ENCODE measurements at places on chromosomes 12 and 14. TPM values are rescaled to one million over a fixed set of nuclear protein-coding genes. Genes with fewer than 3 reads are reported as not detected.

DNA sequence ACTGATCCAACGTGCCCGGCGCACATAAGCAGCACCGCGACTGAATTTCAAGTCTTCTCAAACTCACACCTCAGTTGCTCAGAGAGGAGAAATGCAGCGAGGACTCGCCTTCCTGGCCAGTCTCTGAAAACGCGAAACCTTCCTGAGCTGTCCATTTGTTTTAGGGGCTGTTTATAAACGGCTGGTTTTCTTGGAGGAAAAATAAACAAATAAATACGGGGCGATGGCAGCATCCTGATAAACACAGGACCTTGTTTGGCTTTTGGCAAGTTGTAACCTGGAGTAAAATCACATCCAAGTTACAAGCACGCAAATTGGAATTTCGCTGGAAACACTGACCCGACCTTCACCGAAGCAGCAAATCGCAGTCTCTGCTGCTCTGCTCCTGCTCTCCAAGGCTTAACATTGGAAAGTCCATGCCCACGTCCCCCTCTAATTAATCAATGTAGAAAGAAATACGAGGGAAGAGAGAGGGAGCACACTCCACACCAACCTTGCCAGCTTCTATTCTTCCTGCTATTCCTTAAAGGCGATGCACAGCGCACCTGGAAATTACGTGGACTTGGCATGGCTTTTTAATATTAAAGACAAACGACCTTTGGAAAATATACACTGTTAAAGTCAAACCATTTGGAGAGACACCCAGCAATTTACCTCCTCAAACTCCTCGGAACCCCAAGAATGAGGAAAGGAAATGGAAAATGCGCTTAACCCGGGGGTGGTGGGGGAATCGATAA is 248.8 kb downstream of the APAF1 start:
- H3K27ac ChIP-seq, result no peak overlapping the region
- peaks cover 18% of the 10 kb centered on the region for H3K27me3 ChIP-seq
- no peak for DNase-seq

GRCh38 chr12:11171969-11172675 is 1.1 kb downstream of the SMIM10L1 start:
- peak overlapping the region; percentile 99 for H3K27ac ChIP-seq
- no peaks in the 10 kb centered on the region for H3K36me3 ChIP-seq
- peaks cover 4% of the 10 kb centered on the region for H3K27me3 ChIP-seq
- H3K4me1 ChIP-seq, result peaks cover 27% of the 10 kb centered on the region
- H3K4me3 ChIP-seq, result peak overlapping the region; percentile 96

- H3K4me3 ChIP-seq, result peak overlapping the region; percentile 95
- DNase-seq, result no peak
- H3K36me3 ChIP-seq, result no peaks in the 10 kb centered on the region
- peaks cover 24% of the 10 kb centered on the region for H3K27me3 ChIP-seq
- no peak overlapping the region for H3K27ac ChIP-seq
Observed at GRCh38 chr14:70643967-70644366, 2.3 kb downstream of the TTC9 start.

GRCh38 chr12:94873734-94874517 is 129.6 kb downstream of the NDUFA12 start:
- peaks cover 1% of the 10 kb centered on the region for H3K4me1 ChIP-seq
- DNase-seq, result peak; percentile 53
- no peak overlapping the region for H3K27ac ChIP-seq

DNA sequence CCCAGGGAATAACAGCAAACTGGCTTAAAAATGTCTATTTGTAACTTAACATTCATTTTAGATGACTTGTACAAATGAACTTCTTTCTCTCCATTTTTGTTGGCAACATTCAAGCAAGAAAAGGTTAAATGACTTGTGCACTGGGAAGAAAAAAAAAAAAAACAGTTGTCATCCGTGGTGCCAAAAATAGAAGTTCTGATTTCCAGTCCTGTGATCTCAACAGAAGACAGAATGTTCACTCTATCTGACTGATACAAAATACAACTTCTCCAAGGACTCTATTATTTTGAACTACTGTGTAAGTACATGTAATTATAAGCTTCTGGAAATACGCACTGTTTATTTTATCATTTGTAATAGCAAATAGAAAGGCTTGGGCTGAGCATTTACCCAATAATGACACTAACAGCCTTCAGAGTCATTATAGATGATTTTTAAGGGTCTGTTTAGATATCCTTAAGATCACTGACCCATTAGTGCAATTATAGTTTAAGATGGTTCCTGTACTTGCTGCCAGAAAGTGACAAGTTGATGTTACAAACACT is 59.9 kb downstream of the LIN7A start:
- DNase-seq, result no peak
- no peak overlapping the region for H3K4me3 ChIP-seq
- H3K36me3 ChIP-seq, result no peaks in the 10 kb centered on the region
- H3K27me3 ChIP-seq, result no peaks in the 10 kb centered on the region
- no peak overlapping the region for H3K27ac ChIP-seq

Gene BTG1
- total RNA-seq, result 72.2 TPM

DNA sequence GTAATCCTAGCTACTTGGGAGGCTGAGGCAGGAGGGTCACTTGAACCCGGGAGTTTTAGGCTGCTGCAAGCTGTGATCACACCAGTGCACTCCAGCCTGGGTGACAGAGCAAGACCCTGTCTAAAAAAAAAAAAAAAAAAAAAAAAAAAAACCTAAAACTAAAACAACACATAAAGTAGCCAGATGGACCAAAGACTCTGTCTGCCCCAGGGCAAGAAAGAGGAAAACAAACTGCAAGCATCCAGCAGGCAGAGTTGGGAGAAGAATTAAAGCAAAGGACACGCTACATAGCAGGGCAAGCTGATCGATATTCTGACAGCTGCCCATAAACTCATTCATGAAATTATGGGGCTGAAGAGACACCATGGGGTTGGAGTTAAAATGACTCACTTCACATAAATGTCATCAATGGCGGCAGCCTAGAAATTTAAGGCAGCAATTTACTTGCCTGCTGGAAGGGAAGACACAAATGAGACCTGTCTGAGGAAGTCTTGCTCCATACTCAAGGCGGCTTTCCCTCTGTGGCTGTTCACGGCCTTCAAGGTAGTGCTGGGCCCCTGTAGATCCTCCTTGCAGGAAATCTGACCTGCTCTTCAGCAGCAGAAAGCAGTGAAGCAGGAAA is 259.1 kb upstream of the FKBP4 start:
- DNase-seq, result no peak
- H3K27ac ChIP-seq, result peak overlapping the region; percentile 38
- peaks cover 24% of the 10 kb centered on the region for H3K4me1 ChIP-seq
- H3K4me3 ChIP-seq, result no peak overlapping the region
- no peaks in the 10 kb centered on the region for H3K36me3 ChIP-seq

Gene RBP5
- total RNA-seq, result 1.2 TPM

DNA sequence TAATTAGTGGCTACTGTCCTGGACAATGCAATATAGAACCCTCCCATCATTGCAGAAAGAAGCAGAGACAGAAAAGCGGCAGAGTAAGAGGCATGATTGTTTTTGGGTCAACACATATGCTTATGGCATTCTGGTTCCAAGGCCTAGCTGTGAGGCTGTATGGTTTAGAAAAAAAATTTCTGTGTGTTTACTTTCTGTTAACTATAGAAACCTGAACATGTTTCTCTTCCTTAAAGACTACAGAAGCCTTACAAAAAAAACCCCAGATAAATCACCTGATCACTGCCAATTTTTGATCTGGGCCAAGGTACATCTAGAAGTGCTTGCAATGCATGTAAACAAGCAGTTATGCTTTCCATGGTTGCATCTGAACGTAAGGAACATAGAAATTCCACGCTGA is 100.0 kb upstream of the HECTD1 start:
- H3K27ac ChIP-seq, result no peak overlapping the region
- no peaks in the 10 kb centered on the region for H3K36me3 ChIP-seq
- no peaks in the 10 kb centered on the region for H3K4me1 ChIP-seq
- H3K4me3 ChIP-seq, result no peak overlapping the region
- no peaks in the 10 kb centered on the region for H3K27me3 ChIP-seq

Gene TDG
- 56.8 TPM for total RNA-seq

DNA sequence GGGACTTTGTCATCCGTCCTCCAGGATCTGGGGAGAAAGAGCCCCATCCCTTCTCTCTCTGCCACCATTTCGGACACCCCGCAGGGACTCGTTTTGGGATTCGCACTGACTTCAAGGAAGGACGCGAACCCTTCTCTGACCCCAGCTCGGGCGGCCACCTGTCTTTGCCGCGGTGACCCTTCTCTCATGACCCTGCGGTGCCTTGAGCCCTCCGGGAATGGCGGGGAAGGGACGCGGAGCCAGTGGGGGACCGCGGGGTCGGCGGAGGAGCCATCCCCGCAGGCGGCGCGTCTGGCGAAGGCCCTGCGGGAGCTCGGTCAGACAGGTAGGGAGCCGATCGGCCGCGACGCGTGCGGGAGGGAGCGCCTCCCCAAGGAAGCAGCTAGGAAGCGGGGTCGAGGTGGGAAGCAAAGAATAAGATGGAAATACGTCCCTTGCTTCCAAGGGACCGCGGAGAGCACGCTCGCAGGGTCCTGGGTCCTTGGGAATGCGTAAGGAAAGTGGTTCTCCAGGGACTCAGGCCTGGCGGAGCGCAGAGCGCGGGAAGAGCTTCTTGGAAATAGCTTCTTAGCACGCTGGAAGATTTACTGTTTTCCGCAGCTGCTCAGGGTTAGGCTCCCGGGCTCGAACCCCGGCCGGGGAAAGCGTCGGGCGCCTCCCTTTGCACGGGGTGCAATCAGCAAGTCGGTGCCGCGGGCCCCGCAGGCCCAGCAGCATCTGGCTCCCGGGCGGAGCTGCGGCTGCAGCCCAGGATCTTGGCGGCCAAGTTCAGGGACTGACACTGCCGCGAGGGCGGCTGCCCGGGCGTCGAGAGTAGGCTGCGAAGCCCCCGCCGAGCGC is 457 bp downstream of the SOCS2 start:
- H3K36me3 ChIP-seq, result no peaks in the 10 kb centered on the region
- peaks cover 11% of the 10 kb centered on the region for H3K4me1 ChIP-seq
- peak overlapping the region; percentile 84 for H3K4me3 ChIP-seq
- DNase-seq, result peak; percentile 70
- peak overlapping the region; percentile 92 for H3K27ac ChIP-seq
- peaks cover 19% of the 10 kb centered on the region for H3K27me3 ChIP-seq

Gene PCNX4
- 80.6 TPM for total RNA-seq

Gene TAS2R20
- total RNA-seq, result 3.4 TPM

- H3K4me1 ChIP-seq, result peaks cover 27% of the 10 kb centered on the region
- H3K4me3 ChIP-seq, result no peak overlapping the region
- no peaks in the 10 kb centered on the region for H3K36me3 ChIP-seq
- H3K27ac ChIP-seq, result no peak overlapping the region
Observed at GRCh38 chr12:49545815-49546214, 7.0 kb downstream of the KCNH3 start.

DNA sequence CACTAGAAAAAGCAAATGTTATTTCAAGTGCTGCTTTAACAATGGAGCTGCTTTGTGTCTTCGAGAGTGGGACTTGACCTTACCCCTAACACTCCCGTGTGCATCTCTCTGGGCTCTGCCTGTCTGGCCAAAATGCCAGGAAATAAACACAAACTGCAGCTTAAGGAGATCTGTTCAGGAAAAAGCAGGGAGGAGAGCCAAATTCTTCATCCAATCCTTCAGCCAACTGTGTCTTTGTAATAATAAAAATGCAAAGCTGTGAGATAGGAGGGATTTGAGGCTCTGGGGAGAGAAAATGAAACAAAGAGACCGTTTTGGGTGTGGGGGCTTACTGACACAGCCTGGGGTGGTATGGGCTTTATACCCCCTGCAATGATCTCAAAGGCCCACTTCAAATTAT is 85.8 kb upstream of the WSCD2 start:
- no peak overlapping the region for H3K27ac ChIP-seq
- no peak for DNase-seq
- no peaks in the 10 kb centered on the region for H3K27me3 ChIP-seq
- peaks cover 5% of the 10 kb centered on the region for H3K36me3 ChIP-seq
- H3K4me1 ChIP-seq, result no peaks in the 10 kb centered on the region

DNA sequence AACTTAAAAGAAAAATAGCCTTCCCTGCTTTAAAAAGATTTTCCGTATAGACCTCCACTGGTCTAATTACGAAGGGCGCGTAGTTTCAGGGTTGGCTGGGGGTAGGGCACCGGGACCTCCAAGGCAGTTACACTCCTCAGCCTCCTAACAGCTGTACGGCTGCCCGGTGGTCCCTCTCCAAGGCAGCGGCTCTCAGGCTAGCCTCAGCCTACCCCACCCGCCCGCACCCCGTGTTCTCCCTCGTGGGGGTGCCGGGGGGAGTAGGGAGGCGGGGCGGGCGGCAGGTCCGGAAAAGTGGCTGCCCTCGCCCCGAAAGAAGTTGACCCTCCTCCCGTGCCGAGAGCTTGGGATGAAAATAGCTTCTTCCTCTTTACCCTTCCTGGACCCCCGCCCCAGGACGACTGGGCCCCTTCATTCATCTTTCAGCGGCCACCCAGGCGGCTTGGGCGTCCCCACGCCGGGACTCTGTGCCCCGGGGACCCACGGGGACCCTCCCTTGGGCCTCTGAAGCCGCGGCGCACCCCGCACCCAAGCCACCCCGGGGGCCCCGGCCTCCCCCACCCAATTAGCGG is 991 bp upstream of the RCOR1 start:
- peaks cover 12% of the 10 kb centered on the region for H3K4me1 ChIP-seq
- H3K27ac ChIP-seq, result peak overlapping the region; percentile 62
- H3K36me3 ChIP-seq, result no peaks in the 10 kb centered on the region
- peaks cover 7% of the 10 kb centered on the region for H3K27me3 ChIP-seq
- peak; percentile 53 for DNase-seq

DNA sequence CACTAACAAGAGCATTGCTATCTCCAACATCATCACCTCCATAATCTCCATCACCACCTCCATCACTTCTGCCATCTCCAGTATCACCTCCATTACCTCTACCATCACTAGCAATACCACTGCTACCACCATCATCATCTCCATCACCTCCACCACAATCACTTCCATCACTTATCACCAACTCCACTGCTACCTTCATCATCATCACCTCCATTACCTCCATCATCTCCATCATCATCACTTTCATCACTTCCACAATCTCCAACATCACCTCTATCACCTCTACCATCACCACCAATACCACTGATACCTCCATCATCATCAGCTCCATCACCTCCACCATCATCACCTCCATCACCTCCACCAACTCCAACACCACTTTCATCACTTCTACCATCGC is 102.4 kb upstream of the TMEM132C start:
- peaks cover 9% of the 10 kb centered on the region for H3K36me3 ChIP-seq
- peaks cover 2% of the 10 kb centered on the region for H3K27me3 ChIP-seq
- no peaks in the 10 kb centered on the region for H3K4me1 ChIP-seq
- DNase-seq, result no peak
- no peak overlapping the region for H3K27ac ChIP-seq

GRCh38 chr14:52355016-52355431 is 40.9 kb downstream of the PTGER2 start:
- no peaks in the 10 kb centered on the region for H3K27me3 ChIP-seq
- H3K4me3 ChIP-seq, result no peak overlapping the region
- H3K27ac ChIP-seq, result no peak overlapping the region
- no peaks in the 10 kb centered on the region for H3K4me1 ChIP-seq
- DNase-seq, result no peak

- no peak overlapping the region for H3K27ac ChIP-seq
- peaks cover 1% of the 10 kb centered on the region for H3K27me3 ChIP-seq
- no peaks in the 10 kb centered on the region for H3K36me3 ChIP-seq
- peaks cover 4% of the 10 kb centered on the region for H3K4me1 ChIP-seq
Observed at GRCh38 chr14:104157016-104157928, 18.9 kb downstream of the KIF26A start.

- H3K4me3 ChIP-seq, result no peak overlapping the region
- peaks cover 13% of the 10 kb centered on the region for H3K27me3 ChIP-seq
- H3K36me3 ChIP-seq, result no peaks in the 10 kb centered on the region
- H3K27ac ChIP-seq, result no peak overlapping the region
- peaks cover 31% of the 10 kb centered on the region for H3K4me1 ChIP-seq
Observed at GRCh38 chr14:93062890-93063289, 52.8 kb downstream of the ITPK1 start.

Gene GRIP1
- total RNA-seq, result 67.1 TPM

Gene ST8SIA1
- 22.0 TPM for total RNA-seq

Gene EMP1
- not detected for total RNA-seq

GRCh38 chr12:93059925-93060665 is 131.0 kb upstream of the EEA1 start:
- no peaks in the 10 kb centered on the region for H3K27me3 ChIP-seq
- DNase-seq, result no peak
- H3K4me1 ChIP-seq, result no peaks in the 10 kb centered on the region
- no peak overlapping the region for H3K4me3 ChIP-seq
